ENCODE measurements at places on chromosomes 11 and 22.

DNA sequence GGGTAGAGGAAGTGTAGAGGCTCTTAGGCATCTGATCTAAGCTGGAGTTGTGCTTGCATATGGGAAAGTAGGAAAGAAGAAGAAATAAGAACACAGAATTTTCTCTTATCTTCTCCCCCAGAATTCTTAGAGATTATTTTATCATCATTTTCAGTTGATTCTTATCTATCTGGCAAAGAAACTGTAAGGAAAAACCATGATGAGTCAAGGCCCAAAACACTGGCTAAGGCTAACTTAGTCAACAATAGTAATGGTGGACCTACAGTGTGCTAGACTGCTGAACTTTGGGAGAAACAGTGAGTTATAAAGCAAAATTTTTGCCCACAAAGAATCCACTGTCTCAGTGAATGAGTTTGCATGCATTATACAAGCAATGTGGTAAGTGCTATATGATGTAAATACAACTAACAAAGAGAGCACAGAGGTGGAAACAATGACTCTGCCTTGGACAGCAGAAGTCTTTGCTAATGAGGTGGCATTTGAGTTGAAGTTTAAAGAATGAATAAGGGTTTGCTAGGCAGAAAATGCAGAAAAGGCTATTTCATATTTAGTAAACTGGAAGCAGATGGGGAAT lies 344.5 kb upstream of the PLET1 start:
- no peaks in the 10 kb centered on the region for H3K4me1 ChIP-seq
- H3K27ac ChIP-seq = no peak overlapping the region
- no peaks in the 10 kb centered on the region for H3K36me3 ChIP-seq
- H3K27me3 ChIP-seq = no peaks in the 10 kb centered on the region
- no peak overlapping the region for H3K4me3 ChIP-seq
- DNase-seq = no peak

GRCh38 chr11:19800162-19800561 lies 87.5 kb downstream of the NAV2 start:
- peaks cover 27% of the 10 kb centered on the region for H3K4me1 ChIP-seq
- peak overlapping the region; percentile 8 for H3K27ac ChIP-seq
- peaks cover 10% of the 10 kb centered on the region for H3K36me3 ChIP-seq
- no peak overlapping the region for H3K4me3 ChIP-seq

DNA sequence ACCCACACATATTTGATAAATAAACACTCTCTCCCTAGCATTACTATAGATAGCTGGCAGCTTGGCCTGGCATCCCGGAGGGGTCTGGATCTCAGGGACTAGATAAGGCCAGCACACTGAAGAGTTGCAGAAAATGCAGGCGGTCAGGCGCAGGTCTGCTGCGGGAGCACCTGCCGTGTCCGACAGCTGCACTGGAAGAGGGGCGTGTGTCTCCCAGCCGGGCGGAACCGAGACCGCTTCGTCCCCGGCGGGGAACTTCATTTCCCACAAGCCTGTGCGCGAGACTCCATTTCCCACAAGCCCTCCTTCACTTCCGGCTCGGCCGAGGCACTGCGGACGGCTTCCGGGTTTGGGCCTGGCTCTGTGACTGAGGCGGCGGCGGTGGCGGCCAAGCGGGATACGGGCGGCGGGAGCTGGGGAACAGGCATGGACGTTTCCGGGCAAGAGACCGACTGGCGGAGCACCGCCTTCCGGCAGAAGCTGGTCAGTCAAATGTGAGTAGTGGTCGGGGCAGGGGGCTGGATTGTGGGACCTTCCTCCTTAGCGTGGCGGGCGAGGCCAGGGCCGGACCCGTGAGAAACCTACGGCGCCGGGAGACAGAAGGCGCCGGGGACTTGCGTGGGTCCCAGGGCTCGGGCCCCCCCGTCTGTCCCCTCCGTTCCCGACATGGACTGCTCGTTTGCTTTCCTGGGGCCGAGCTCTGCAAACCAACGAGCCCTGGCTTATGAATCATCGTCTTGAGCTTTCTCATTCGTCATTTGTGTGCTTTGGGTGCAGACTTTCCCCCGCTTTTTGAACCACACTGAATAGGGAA lies at the start of gene MED15:
Gene MED15 (plus strand): TSS at position 358 of the 814 bp plus-strand sequence. CDS start 69 bp downstream, at position 427.
- DNase-seq = peak; percentile 87
- H3K27ac ChIP-seq = peak within 1 kb of the TSS; percentile 99
- H3K27me3 ChIP-seq = no peaks in the 10 kb centered on the region
- H3K4me1 ChIP-seq = peaks cover 50% of the 10 kb centered on the region

DNA sequence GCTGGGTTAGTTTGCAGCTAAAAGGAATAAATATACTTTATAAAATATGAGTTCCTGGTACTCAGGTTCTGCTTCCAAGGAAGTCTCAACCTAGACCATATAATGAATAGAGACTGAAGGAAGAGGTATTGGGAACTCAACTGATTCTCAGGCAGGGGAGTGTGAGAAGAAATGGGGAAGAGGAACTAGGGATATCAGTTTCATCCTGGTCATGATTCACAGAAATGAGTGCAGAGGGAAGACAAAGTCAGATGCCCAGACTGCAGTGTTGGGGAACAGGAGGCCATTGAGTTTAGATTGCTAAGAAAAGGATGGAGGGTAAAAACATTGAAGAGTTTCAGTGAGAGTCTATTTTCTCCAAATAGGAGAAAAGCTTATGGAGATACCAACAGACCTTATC lies 28.8 kb downstream of the PLAAT5 start:
- no peaks in the 10 kb centered on the region for H3K4me1 ChIP-seq
- H3K36me3 ChIP-seq = no peaks in the 10 kb centered on the region
- no peak overlapping the region for H3K27ac ChIP-seq
- no peak for DNase-seq
- no peak overlapping the region for H3K4me3 ChIP-seq
- H3K27me3 ChIP-seq = peaks cover 33% of the 10 kb centered on the region

- no peaks in the 10 kb centered on the region for H3K27me3 ChIP-seq
- H3K4me1 ChIP-seq = peaks cover 6% of the 10 kb centered on the region
- no peak overlapping the region for H3K27ac ChIP-seq
- no peaks in the 10 kb centered on the region for H3K36me3 ChIP-seq
These were observed 1.8 kb downstream of the CALCB start for GRCh38 chr11:15075162-15075526.

DNA sequence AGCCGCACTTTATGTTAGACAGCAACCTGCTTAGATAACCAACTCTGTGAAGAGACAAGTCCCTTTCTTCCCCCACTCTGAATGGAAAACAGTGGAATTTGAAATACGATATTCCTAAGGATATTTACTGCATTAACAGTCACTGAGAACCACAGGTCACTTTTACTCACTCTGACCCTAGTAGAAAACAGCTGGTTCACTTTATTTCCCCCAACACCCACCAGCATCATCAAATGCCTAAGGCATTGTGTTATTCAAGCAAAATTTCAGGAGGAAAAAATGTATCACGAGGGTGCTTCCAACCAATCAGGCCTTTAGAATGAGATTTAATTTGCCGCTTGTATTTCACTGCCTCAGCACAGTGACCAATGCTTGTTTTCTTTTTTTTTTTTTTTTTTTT lies 1134.1 kb upstream of the CCDC90B start:
- no peak for DNase-seq
- H3K36me3 ChIP-seq = no peaks in the 10 kb centered on the region
- peaks cover 27% of the 10 kb centered on the region for H3K27me3 ChIP-seq

DNA sequence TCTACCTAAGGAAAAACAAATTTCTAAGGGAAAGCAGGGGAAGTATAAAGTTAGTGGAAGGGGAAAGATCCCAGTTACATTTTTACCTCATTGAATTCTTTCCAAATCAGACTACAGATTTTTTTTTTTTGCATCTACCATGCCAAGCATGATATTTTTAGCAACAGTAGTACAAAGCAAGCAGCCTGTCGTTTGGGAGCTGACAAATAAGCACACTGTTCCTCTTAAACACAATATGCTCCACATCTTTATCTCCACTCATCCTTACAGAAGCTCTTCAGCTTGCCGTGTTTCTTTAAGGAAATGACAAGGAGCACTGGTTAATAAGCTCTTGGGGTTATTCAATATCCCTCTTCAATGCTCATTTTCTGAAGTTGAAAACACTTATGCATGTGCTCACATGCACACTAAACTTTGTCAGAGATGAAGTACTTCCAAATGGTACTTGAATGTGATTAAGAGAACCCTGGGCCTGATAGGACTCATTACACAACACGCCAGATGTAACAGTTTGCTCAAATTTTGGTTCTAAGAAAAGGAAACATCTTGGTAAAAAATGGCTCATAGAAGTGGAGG lies 53.8 kb downstream of the PAX6 start:
- H3K27ac ChIP-seq = no peak overlapping the region
- H3K36me3 ChIP-seq = no peaks in the 10 kb centered on the region
- no peak overlapping the region for H3K4me3 ChIP-seq
- DNase-seq = no peak

GRCh38 chr11:105202422-105202821 lies 62.9 kb upstream of the CARD18 start:
- peaks cover 5% of the 10 kb centered on the region for H3K36me3 ChIP-seq
- H3K4me1 ChIP-seq = peaks cover 5% of the 10 kb centered on the region
- H3K27ac ChIP-seq = no peak overlapping the region
- no peak overlapping the region for H3K4me3 ChIP-seq
- no peak for DNase-seq

DNA sequence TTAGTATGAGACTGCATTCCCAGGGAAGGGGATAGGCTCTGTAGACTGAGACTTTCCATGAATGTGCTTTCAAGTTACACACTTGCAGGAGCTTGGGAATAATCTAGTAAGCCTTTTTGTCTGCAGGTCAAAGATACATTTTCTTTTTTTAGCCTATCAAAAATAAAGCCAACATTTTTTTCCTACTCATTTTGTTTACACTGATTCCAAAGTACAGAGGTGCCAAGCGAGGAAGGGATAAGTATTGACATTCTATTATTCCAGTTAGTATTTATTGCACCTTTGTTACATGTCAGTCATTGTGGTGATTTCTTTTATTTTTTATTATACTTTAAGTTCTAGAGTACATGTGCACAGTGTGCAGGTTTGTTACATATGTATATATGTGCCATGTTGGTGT lies 413.0 kb upstream of the CHORDC1 start:
- H3K4me3 ChIP-seq = no peak overlapping the region
- H3K4me1 ChIP-seq = no peaks in the 10 kb centered on the region
- no peak for DNase-seq
- H3K27me3 ChIP-seq = no peaks in the 10 kb centered on the region
- no peak overlapping the region for H3K27ac ChIP-seq

DNA sequence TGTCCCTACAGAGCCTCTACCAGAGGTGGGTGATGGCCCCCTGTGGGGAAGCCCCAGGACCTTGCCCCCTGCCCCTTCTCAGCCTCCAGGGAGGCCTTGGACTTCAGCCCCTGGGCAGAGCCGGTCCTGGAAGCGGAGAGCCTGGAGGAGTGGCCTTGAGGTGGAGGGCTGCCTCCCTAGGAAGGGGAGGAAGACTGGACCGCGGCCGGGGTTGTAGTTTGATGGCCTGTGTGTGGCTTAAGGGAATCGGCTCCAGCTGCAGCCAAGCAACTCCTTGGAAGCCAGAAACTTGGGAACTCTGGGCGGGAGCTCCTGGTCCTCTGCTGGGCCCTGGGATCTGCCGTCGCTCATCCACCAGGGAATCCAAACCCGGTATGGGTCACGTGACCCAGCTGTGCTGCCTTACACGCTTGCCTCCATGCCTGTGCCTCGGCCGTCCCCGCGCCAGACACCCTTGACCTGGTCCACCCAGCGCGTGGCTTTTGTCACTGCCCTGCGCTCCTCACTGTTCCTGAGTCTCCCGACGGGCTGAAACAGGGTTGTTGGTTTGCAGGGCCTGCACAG lies 23.5 kb upstream of the ARHGAP8 start:
- no peak overlapping the region for H3K27ac ChIP-seq
- no peak overlapping the region for H3K4me3 ChIP-seq
- no peak for DNase-seq

DNA sequence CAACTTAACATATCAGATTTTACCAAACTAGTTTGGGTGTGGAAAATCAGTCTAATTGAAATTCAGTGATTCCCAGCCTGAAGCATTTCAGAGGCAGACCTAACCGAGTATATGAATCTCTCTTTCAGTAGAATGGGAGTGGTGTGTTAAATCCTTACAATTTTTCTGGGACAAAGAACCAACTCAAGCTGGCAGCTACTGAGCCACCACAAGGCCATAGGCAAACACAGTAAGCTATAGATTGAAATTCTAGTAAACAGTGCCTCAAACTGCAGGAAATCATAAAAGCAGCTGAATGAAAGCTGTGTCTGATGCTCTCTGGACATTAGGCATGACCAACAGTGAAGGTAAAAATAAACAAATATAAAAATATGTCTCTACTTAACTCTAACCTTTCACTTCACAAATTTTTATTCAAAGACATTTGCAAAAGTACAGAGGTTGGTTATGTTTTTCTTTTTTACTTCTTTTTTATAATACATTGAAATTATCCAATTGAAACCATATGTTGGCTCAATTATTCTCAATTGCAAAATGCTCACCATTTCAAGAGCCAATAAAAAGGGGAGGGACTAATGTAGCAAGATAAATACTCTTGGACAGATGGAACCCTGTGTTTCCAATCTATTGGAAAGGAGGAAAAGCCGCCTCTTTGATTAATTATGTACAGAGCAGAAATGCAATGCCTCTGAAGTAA lies 35.8 kb upstream of the FIBIN start:
- no peaks in the 10 kb centered on the region for H3K4me1 ChIP-seq
- no peaks in the 10 kb centered on the region for H3K36me3 ChIP-seq
- H3K4me3 ChIP-seq = no peak overlapping the region
- DNase-seq = no peak
- no peaks in the 10 kb centered on the region for H3K27me3 ChIP-seq
- H3K27ac ChIP-seq = no peak overlapping the region

- no peak overlapping the region for H3K4me3 ChIP-seq
- H3K27ac ChIP-seq = no peak overlapping the region
- H3K27me3 ChIP-seq = no peaks in the 10 kb centered on the region
- H3K4me1 ChIP-seq = no peaks in the 10 kb centered on the region
- peaks cover 89% of the 10 kb centered on the region for H3K36me3 ChIP-seq
These were observed 19.2 kb upstream of the FNBP4 start for GRCh38 chr11:47786373-47786772.

- peaks cover 6% of the 10 kb centered on the region for H3K36me3 ChIP-seq
- DNase-seq = no peak
- H3K4me3 ChIP-seq = no peak overlapping the region
- no peaks in the 10 kb centered on the region for H3K27me3 ChIP-seq
These were observed 34.3 kb downstream of the MYEOV start for GRCh38 chr11:69328231-69328630.

GRCh38 chr11:10674911-10675440 lies 18.6 kb downstream of the IRAG1 start:
- no peaks in the 10 kb centered on the region for H3K36me3 ChIP-seq
- H3K4me1 ChIP-seq = no peaks in the 10 kb centered on the region
- no peak for DNase-seq
- H3K4me3 ChIP-seq = no peak overlapping the region

- no peak for DNase-seq
- peaks cover 27% of the 10 kb centered on the region for H3K4me1 ChIP-seq
- no peak overlapping the region for H3K27ac ChIP-seq
- no peaks in the 10 kb centered on the region for H3K36me3 ChIP-seq
- no peaks in the 10 kb centered on the region for H3K27me3 ChIP-seq
These were observed 507.4 kb upstream of the RAG2 start for GRCh38 chr11:37105427-37105826.

GRCh38 chr11:45141171-45141570 lies 5.3 kb upstream of the PRDM11 start:
- H3K27ac ChIP-seq = no peak overlapping the region
- peaks cover 6% of the 10 kb centered on the region for H3K4me1 ChIP-seq
- peaks cover 13% of the 10 kb centered on the region for H3K27me3 ChIP-seq
